ENCODE measurements at places on chromosomes 12 and 14.
A peak's percentile ranks its signal among the peaks of the same experiment; 100 is the strongest.

- DNase-seq, result no peak
These were observed 55.3 kb downstream of the RIN3 start for GRCh38 chr14:92568621-92569479.

- no peak for DNase-seq
These were observed 10.8 kb downstream of the TGFB3 start for GRCh38 chr14:75970989-75971388.

DNA sequence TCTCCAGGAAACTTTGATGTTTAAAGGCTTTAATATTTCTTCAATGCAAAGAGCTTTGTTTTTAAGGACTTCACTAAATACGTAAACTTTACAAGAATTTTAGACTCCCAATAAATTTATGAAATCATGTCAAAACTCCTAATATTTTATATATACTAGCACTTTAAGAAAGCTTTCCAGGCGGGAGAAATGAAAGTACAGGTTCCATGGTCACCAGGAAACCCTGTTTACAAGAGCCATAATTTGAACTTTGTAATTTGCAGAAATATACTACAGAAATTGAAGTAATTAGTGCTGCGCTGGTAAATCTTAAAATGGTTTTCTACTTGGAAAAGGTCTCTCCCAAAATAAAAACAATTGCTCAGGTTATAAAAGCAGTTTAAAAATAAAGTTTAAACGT is 8.8 kb downstream of the CCDC92 start:
- DNase-seq, result no peak

DNA sequence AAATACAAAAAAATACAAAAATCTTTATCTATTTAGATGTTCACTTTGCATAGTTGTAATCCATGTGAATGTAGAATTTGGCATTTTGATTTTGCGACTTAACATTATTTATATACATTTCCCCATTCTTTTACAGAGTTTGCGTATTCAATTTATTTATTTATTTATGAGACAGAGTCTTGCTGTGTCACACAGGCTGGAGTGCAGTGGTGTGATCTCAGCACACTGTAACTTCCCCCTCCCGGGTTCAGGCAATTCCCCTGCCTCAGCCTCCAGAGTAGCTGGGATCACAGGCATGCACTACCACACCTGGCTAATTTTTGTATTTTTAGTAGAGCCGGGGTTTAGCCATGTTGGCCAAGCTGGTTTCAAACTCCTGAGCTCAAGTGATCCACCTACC is 25.3 kb upstream of the STRN3 start:
- peak; percentile 34 for DNase-seq

- DNase-seq, result peak; percentile 93
These were observed 13.5 kb upstream of the TNFAIP2 start for GRCh38 chr14:103109535-103110441.

DNA sequence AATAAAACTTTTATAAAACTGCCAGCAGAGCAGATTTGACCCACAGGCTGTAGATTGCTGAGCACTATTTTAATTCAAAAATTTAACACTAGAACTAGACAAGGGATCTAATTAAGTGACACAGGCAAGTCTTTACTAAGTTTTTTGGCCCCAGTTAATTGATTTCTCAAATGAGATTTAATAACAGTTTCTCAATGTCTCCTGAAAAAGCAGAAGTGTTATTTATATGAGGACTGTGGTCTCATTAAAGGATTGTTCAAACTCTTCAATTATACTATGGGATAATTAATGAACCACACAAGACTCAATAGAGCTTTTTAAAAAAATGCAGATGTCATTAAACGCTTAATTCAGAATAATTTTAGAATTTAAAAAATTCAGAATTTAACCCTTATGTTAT is 1.9 kb downstream of the HEATR5A start:
- DNase-seq, result no peak

GRCh38 chr14:36522972-36523715 is 3.1 kb upstream of the NKX2-1 start:
- DNase-seq, result no peak

Measured in HCEC 1CT (cell line).